ENCODE measurements at places on chromosomes 3 and 15.

DNA sequence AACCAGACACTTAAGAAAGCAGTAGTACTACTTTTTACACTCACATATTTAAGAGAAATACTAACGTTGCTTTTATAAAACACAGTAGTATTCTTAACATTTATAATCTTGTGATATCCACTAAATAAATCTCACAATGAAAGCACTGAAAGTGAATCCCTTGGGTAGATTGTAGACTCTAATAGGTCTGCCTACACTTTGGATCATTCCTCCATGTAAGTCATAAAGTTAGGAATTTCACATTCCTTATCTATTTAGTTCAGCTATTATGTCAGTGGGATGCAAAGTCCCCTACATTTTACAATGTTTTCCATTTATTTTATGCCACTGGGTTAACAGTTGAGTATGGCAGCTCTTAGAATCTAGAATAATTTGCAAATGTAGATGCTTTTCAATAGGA is 330.7 kb downstream of the LSAMP start:
- no peak for DNase-seq

DNA sequence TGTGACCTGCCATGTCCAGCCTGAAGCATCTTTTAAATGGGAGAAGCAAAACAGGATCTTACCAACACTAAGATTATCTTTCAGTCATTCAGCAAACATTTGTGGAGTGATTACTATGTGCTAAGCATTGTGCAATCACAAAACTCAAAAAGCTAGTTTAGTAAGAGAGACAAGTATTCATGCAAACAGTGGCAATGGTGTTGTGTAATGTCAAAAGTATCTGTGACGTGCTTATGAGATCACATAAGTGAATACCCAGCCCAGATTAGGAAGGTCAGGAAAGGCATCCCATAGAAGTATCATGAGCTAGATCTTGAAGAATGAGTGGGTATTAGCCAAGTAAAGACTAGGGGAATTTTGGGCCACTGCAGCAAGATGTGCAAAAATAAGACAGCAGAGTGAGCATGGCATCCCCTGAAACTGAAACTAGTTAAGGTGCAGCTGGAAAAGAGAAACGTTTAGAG is 32.1 kb downstream of the SEC62 start:
- DNase-seq, result no peak

GRCh38 chr15:95921404-95921803 is 409.1 kb upstream of the NR2F2 start:
- no peak for DNase-seq

GRCh38 chr3:129919806-129920205 is 26.3 kb upstream of the TMCC1 start:
- no peak for DNase-seq

GRCh38 chr3:144403040-144403457 is 431.4 kb downstream of the DIPK2A start:
- no peak for DNase-seq

DNA sequence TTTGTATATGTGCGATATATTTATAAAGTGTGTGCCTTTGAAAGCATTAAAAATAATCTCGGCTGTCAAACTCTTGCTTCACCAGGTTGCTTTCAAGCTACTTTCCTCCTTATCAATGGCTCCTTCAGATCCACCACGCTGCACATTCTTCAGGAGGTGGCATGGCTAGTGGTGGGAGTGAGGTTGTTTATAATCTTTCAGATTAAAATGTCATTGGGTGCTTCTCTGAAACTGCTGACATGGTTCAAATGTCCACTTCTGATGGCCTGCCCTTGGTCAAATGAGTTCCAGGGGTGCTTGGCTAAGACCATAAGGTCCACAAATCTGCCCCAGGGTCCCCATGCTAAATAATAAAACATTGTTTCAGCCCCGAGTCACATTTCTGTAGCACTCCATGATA is 36.7 kb downstream of the ARHGAP31 start:
- no peak for DNase-seq

Measured in stimulated activated CD4-positive, alpha-beta T cell treated with anti-CD3 and anti-CD28 coated beads, Interleukin-4, amount 100 ng/mL, for 48 hours (primary cell).